ENCODE measurements at places on chromosomes 5 and 9.

- DNase-seq, result no peak
Measured at GRCh38 chr9:11868795-11869194, 824.4 kb upstream of the TYRP1 start.

DNA sequence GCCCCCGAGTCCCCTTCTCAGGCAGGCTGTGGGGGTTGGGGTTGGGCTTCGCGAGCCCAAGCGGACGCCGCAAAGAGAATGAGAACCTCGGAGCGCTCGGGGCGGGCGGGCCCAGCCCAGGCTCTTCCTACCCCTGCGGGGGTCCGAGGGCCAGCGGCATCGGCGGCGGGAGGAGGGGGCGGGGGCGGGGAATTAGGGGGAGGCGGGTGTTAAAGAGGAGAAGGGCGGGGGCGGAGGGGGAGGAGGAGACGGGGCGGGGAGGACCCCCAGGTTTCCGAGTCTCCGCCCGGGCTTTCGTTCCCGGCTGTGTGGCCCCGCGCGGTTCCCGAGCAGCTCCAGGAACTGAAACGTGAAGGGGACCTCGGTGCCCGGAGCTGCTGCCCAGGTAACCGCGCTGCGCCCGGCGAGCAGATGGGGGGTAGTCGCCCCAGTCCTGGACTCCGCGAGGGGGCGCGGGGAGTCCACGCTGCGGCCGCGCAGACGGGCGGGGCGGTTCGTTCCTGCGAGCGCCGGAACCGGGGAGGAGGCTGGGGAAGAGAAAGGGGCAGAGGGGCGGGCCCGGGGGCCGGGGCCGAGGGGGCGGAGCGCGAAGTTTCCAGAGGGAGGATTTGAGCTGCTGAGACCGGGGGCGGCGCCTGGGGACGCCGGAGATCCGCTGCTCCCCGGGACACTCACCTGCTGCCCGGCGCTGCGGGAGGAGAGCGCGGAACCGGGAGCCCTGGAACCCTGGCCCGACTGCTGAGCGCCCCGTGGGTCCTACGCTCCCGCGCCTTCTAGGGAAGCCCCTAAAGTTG lies 38.4 kb upstream of the PLEKHG4B start:
- DNase-seq, result peak; percentile 12

DNA sequence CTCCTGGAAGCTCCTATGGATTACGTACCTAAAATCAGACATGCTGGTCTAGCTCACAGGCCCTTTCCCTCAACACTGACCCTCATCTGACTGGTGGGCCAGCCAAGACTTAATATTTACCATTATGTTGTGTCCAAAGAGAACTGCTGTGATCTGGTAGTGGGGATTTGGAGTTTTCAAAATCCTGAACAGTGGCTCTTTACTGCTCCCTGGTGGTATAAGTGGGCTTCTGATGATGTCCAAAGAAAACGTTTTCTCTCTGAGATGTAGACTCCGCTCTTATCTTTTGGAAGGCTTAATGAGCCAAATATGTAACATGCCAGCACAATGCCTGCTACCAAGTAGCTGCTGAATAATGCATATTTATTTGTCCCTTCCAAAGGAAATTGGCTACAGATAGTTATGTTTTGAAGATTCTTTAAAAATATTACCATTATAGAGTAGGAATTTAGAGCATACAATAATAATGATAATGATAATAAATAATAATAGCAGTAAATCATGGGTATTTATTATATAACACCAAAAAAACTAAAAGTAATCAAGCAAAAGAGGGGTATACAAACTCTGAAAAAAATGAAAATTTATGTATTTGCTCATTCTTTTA lies 406.6 kb upstream of the TNC start:
- peak; percentile 65 for DNase-seq

DNA sequence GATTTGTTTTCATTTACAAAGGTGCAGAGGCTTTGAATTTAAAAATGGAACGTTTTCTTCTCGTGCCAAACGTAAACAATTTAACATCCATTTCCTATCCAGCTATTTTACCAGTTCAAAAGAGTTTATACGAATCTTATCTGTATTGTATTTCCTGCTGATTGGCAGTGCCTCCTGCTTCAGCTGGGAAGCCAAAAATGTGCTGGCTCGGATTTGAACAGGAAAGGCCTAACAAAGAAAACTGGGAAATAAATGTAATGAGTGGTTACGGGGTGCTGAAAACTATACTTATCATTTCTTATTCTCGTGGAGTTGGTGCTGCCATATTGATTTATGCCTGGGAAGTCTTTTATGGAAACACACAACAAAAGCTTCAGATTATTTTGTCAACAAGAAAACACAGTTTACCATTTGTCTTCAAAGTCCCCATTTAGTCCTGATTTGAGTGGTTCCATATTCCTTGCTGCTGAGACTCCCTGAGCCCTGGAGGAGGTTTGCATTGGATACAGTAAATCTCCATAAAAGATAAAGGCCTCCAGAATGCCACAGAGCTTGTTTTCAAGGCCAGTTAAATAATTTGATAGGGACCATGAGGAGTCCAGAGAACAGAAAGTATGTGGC lies 507.4 kb downstream of the RASEF start:
- DNase-seq, result no peak

GRCh38 chr5:60402161-60402785 lies 297.7 kb downstream of the DEPDC1B start:
- DNase-seq, result no peak
